ENCODE measurements at places on chromosomes 5 and 9.

DNA sequence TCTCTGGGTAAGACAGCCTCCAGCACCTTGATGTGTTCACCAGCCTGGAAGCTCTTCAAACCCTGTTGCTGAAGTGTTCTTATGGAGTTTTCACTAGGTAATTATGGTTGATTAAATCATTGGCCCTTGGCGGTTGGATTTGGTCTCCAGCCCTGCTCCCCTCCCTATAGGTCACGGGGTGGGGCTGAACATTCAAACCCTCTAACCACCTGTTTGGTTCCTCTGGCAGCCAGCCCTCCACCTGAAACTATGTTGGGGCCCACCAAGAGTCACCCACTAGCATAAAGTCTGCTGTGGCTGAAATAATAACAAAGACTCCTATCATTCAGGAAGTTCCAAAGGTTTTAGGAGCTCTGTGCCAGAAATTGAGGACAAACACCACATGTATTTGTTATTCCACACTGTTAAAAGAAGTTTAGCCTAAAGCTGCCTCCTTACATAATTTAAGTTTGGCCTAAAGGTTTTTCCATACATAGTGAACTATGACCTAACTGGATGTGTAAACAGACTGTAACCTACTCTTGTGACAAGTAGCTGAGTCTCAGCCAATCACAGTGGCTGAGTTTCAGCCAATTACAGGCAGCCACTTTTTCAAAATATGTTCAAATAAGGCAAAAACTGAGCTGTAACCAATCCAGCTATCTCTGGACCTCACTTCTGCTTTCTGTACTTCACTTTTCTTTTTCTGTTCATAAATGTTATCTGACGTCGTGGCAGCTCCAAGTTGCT is 34.8 kb downstream of the TMEM252 start:
- DNase-seq = no peak

- DNase-seq = peak; percentile 85
These were observed 8.7 kb upstream of the NDUFB6 start for GRCh38 chr9:32581512-32582143.

DNA sequence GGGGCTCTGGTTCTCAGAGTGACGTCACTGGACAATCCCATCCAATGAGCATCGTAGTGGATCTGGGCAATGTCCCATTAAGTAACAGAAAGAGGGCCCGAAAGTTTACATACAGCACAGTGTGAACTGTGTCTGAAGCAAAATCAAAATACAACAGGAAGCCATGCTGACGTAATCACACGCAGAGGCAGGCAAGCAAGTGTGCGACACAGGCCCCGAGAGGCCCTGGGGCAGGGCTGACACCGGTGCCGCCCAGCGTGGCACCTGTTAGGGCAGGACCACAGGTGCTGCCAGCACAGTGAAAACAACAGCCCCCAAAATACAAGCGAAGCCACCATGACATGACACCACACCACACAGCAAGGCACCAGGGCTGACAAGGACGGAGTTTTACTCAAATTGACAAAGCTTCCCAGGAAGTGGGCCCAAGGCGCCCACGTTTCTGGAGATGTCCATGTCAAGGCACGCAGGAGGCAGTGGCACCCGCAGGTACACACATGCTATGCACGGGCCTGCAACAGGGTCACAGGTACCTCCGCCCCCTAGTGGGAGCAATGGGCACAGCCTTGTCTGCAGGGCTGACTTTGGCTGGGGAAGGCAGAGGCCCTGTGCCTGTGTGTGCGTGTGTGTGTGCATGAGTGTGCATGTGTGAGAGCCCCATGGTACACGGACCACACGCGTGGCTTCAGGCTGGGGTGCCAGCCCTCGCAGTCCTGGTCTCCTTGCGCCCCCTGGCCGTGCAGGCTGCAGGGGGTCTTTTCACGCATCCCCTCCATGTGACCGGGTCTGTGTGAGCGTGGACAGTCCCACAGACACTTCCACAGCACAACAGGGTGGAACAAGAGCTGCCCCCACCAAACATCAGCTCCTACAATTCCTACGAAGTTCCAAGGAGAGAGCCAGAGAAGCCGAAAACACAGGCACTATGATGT is 19.6 kb downstream of the QSOX2 start:
- DNase-seq = no peak

DNA sequence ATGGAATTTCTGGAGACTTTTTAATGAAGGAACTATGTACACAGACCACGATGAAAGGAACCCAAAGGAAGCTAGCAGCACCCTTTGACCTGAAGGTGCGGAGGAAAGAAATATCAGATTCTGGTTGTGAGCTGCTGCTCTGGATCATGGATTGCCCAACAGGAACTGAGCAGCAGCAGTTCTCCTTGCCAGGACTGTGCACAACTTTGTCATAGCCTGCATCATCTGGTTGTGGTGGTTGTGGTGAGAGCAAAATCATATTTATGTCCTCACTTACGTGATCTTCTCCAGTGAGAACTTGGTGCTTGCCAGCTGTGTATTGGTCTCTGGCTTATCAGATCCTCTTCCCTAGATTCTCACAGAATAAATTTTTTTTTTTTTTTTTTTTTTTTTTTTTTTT is 70.7 kb upstream of the LPAR1 start:
- DNase-seq = no peak

All from NCI-H526 (cell line).